Astrocyte (in vitro differentiated cells and primary cell): ENCODE measurements at places on chromosomes 3 and 15. TPM values are rescaled to one million over a fixed set of nuclear protein-coding genes. Genes with fewer than 3 reads are reported as not detected.
A peak's percentile ranks its signal among the peaks of the same experiment; 100 is the strongest.

Gene ARL6
- 6.9 and 7.1 TPM in 2 replicates for total RNA-seq

DNA sequence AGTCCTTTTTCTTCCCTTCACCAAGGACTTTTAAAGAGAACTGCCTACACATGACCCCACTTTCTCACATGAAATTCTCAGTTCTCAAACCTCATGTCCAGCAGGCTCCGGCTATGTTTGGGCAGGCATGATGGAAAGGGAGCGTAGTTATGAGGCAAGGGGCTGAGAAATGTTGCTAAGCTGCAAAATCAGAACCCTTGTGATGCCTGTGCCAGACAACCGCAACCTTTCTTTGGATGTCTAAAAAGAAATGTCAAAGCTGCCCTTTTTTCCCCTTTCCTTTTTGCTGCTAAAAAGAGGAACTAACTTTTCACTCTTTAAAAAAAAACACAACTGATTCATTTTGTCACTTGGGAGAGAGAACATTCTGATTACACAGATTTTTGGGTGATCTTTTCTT, 19.2 kb downstream of the GNB4 start:
- H3K27ac ChIP-seq = no peak overlapping the region
- no peaks in the 10 kb centered on the region for H3K27me3 ChIP-seq
- no peaks in the 10 kb centered on the region for H3K4me1 ChIP-seq
- DNase-seq = no peak

Gene P2RY14
- 0.11 TPM in 1 of 2 replicates, not detected in the other for total RNA-seq

- H3K36me3 ChIP-seq = no peaks in the 10 kb centered on the region
- H3K27me3 ChIP-seq = peaks cover 36% of the 10 kb centered on the region
- no peak for DNase-seq
- peaks cover 2% of the 10 kb centered on the region for H3K4me1 ChIP-seq
- no peak overlapping the region for H3K4me3 ChIP-seq
Measured at GRCh38 chr3:13045904-13046568, 27.2 kb downstream of the IQSEC1 start.

Gene ATG3
- 45.4 and 46.2 TPM in 2 replicates for total RNA-seq

DNA sequence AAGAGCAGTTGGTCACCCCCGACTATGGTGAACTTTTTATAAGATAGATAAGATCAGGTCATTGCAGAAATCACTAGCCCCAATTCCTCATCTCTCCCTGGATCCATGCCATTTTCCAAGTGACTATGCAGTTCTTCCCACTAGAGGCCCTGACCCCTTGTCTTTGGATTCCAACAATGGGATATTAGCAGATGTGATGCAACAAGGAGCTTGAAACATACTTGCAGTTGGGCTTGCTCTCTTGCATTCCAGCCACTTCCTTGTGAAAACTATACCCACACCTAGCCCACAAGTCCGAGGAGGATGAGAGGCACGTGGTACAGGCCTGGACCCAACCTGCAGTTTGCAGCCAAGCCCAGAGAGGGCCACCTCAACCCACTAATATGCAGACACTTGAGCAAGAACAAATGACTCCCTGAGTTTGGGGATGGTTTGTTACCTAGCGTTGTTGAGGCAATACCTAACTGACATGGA, 60.6 kb downstream of the SUCLG2 start:
- H3K4me1 ChIP-seq = no peaks in the 10 kb centered on the region
- no peak overlapping the region for H3K4me3 ChIP-seq
- no peaks in the 10 kb centered on the region for H3K27me3 ChIP-seq
- H3K27ac ChIP-seq = no peak overlapping the region
- H3K36me3 ChIP-seq = no peaks in the 10 kb centered on the region

Gene SAMMSON
- not detected in 2 replicates for total RNA-seq

Gene NBEAL2
- 11.4 and 14.8 TPM in 2 replicates for total RNA-seq

DNA sequence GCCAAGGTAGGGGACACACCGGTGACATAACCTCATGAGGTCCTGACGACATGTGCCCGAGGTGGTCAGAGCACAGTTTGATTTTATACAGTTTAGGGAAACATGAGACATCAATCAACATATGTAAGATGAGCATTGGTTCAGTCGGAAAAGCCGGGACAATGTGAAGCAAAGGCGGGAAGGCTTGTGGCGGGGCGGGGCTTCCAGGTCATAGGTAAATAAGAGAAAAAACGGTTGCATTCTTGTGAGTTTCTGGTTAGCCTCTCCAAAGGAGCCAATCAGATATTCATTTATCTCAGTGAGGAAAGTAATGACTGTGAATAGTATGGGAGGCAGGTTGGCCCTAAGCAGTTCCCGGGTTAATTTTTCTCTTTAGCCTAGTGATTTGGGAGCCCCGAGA, 271.7 kb upstream of the ATP10A start:
- H3K36me3 ChIP-seq = no peaks in the 10 kb centered on the region
- H3K27ac ChIP-seq = no peak overlapping the region
- H3K4me3 ChIP-seq = no peak overlapping the region
- no peak for DNase-seq

Gene C2CD4B
- total RNA-seq = not detected in 2 replicates

DNA sequence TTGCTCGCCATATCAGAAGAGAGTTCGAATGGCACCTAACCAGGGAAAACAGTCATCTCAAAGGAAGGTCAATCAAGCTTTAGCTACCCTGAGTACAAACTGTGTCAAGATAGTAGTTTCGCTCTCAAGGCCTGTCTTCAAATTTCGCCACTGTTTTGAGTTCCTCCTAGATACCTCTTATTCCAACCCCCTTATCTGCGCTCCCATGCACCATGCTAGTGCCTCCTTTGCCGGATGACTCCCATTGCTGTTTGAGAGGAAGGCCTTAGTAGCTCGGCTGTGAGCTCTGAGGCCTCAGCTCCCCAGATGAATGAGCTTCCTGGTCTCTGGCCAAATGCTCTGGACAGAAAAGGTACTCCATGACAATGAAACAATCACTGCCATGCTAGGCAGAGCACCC, 256.0 kb downstream of the ULK4 start:
- H3K4me1 ChIP-seq = peaks cover 2% of the 10 kb centered on the region
- H3K36me3 ChIP-seq = no peaks in the 10 kb centered on the region
- H3K27me3 ChIP-seq = no peaks in the 10 kb centered on the region
- H3K27ac ChIP-seq = no peak overlapping the region

Gene TPRG1
- total RNA-seq = 0.72 and 1.1 TPM in 2 replicates

Gene MELTF
- 24.0 and 31.7 TPM in 2 replicates for total RNA-seq

Gene PP2D1
- total RNA-seq = not detected in 2 replicates

GRCh38 chr3:7144697-7145308, 283.9 kb downstream of the GRM7 start:
- no peaks in the 10 kb centered on the region for H3K27me3 ChIP-seq
- no peaks in the 10 kb centered on the region for H3K36me3 ChIP-seq
- H3K4me3 ChIP-seq = no peak overlapping the region
- no peak overlapping the region for H3K27ac ChIP-seq

DNA sequence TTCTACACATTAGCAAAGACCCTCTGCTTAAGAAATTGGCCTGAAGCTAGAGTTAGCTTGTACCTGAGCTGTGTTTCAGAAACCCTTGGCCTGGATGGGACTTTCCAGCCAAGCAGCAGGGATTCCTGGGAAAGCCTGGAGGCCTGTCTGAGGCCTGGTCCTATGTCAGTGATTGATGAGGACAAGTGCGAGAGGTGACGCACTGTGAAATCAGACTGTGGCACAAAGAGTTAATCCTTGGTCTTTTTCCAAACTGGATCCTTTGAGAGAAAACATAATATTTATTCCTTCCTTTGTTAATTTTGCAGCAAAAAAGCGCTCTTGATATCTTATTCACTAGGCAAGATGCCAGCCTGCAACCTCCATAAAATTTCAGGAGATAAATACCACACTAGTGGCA, 225.0 kb upstream of the ATP11B start:
- no peaks in the 10 kb centered on the region for H3K36me3 ChIP-seq
- H3K4me3 ChIP-seq = no peak overlapping the region
- no peak overlapping the region for H3K27ac ChIP-seq
- peak; percentile 23 for DNase-seq
- H3K27me3 ChIP-seq = no peaks in the 10 kb centered on the region
- H3K4me1 ChIP-seq = peaks cover 4% of the 10 kb centered on the region

- no peak overlapping the region for H3K4me3 ChIP-seq
- H3K27ac ChIP-seq = no peak overlapping the region
- H3K27me3 ChIP-seq = no peaks in the 10 kb centered on the region
- no peak for DNase-seq
Measured at GRCh38 chr3:79310016-79310415, 457.8 kb downstream of the ROBO1 start.

DNA sequence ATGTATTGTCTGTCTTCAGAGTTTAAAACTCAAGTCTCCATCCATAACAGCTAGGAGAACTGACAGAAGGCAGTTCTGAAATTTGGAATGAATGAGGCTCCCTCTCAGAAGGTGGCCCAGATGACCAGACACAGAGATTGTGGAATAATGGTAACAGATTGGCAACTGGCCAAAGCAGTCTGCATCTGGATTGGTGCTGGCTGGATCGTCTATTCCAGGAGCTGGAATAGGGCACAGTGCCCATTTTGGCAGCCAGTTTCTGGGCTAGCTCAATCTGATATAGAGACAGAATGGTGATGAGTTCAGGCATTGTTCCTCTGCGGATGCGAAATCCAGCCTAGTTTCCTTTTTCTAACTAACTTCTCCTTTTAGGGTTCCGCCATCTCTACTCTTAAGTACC, 851.7 kb downstream of the PDCD6IP start:
- DNase-seq = no peak
- no peaks in the 10 kb centered on the region for H3K27me3 ChIP-seq
- no peak overlapping the region for H3K27ac ChIP-seq
- H3K4me3 ChIP-seq = no peak overlapping the region
- no peaks in the 10 kb centered on the region for H3K4me1 ChIP-seq

Gene CCR2
- total RNA-seq = not detected in 2 replicates

DNA sequence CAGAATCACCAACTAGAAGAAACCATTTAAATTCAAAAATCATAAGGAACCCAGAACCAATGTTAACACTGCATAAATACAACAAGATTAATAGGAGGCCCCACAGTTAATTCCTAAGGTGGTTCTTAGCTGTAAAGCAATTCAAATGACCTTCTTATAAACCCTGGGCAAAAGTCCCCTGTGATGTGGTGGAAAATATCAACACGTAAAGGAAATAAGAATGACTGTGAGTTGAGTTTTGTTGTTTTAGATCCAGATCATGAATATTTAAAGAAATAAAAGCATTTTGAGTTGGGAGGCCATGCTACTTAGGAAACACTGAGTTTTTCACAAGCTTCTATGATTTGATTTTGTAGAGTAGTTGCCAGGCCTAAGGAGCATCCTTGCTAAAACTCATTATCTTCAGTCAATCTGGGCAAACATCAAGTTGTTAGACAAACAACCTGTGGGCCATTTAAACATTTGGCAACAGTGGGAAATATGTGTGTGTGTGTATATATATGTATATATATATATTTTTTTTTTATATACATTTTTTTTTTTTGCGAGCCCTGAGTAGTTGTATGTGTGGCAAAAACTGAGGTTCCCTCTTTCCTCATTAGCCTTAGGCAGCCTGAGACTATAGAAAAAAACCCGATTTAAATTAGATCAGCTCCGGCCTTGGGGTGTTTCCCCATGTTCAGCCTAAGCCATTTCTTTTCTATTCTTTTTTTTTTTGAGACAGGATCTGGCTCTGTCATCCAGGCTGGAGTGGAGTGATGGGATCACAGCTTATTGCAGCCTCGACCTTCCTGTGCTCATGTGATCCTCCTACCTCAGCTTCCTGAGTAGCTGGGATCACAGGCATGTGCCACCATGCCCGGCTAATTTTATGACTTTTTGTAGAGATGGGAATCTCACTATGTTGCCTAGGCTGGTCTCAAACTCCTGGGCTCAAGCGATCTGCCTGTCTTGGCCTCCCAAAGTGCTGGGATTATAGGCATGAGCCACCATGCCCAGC, 8.0 kb upstream of the PXK start:
- peaks cover 11% of the 10 kb centered on the region for H3K4me1 ChIP-seq
- H3K27me3 ChIP-seq = no peaks in the 10 kb centered on the region
- no peak overlapping the region for H3K27ac ChIP-seq
- peak; percentile 22 for DNase-seq

Gene PLIN1
- total RNA-seq = 0.14 TPM in 1 of 2 replicates, not detected in the other

DNA sequence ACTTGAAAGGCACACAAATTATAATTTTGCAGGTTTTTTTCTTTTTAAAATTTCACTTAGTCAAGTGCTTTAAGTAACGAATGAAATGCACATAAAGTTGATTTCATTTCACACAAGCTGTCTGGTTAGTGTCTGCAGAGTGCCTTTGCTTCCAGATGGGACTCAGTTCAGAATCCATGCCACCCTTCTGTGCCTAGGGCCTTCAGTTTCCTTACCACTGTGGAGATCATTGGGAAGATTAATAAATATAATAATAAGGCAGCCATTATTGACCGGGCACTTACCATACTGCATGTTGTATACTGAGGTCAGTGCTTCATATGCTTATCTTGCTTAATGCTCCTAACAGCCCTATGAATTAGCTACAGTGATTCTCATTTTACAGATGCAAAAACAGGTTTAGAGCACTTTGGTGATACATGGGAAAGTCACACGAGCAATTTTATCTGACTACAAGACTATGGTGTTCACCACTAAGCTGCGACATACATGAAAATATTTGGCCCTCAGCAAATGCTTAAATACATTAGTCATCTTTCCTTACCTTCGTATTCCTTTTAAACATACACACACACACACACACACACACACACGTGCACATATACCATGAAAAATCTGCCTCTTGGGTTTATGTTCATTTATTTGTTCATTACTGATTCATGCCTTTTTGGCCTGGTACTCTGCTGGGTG, 3.1 kb downstream of the NMNAT3 start:
- H3K4me1 ChIP-seq = no peaks in the 10 kb centered on the region
- DNase-seq = no peak
- H3K4me3 ChIP-seq = no peak overlapping the region
- no peaks in the 10 kb centered on the region for H3K36me3 ChIP-seq

Gene AHSG
- not detected in 2 replicates for total RNA-seq

DNA sequence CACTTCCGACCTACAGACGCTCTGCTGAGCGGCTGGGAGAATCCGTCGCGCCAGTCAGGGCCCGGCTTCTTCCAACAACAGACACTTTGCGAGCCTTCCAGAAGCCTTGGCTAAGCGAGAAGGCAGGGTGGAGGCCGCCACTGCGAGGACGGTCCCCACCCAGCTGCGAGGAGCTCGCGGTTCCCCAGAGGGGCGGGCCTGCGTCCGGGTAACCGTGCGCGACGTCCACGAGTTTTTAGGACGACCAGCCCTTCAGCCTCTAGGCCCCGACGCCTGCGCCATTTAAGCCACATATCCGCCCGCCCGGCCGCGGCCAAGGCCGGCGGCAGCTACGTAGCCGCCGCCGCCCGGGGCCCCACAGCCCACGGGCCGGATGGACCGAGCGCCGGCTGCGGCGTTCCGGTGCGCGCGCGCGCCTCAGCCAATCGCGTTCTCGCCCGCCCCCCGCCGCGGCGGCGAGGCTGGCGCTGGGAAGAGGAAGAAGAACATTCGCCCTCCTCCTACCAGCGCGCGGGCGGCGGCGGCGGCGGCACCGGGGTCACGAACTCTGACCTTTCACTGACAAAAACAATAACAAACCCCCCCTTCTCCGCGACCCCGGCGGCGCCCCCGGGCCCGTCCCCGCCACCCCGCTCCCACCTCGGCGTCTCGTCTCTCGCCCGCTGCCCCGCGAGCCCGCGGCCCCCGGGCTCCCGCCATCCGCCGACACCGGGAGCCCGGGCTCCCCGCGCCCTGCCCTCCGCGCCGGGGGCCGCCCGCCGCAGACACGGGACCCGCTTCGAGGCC, at the start of gene NR2C2:
Gene NR2C2 (plus strand): TSS at position 484 of the 786 bp plus-strand sequence. CDS start 56,332 bp downstream, outside the sequence.
- DNase-seq = peak; percentile 38
- H3K36me3 ChIP-seq = peaks cover 13% of the 10 kb centered on the region
- peak within 1 kb of the TSS; percentile 90 for H3K4me3 ChIP-seq
- no peaks in the 10 kb centered on the region for H3K27me3 ChIP-seq

Gene KIF23
- total RNA-seq = 8.1 and 11.8 TPM in 2 replicates
